DMS79 treated with DMSO at 0.1 percent for 48 hours (cell line): ENCODE measurements at places on chromosomes 5 and 9.

- DNase-seq = no peak
Observed at GRCh38 chr9:754150-754931, 87.2 kb upstream of the DMRT1 start.

GRCh38 chr9:137134191-137134590 lies 4.8 kb upstream of the GRIN1 start:
- no peak for DNase-seq

GRCh38 chr5:53488195-53488722 lies 7.8 kb downstream of the FST start:
- DNase-seq = no peak

DNA sequence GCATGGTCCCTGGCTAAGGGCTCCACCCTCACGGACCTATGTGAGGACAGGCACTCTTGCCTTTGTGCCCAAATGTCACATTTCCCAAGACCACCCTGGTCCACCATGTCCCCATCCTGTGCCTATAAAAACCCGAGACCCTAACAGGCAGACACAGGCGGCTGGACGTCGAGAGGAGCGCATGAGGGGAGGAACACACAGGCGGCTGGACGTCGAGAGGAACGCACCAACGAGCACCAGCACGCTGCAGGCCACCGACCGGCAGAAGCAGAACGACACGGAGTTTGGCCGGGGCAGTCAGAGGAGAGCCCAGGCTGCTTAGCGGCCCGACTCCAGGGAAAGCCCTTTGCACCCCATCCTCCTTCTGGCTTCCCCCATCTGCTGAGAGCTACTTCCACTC lies 119.9 kb downstream of the ADAMTS2 start:
- DNase-seq = no peak

DNA sequence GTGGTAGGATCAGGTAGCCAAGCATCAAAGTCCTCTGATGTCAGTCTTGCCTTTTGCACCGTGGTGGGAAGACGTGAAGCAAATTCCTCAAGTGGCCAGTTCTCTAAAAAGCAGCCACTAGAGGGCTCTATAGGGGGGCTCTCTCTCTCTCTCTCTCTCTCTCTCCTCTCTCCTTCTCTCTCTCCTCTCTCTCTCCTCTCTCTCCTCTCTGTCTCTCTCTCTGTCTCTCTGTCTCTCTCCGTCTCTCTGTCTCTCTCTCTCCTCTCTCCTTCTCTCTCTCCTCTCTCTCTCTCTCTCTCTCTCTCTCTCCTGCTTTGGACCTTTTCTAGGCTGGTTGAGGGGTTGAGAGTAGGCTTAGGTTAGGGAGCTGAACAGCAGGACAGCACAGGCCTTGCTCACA lies 13.9 kb upstream of the OSMR start:
- no peak for DNase-seq

- DNase-seq = no peak
Observed at GRCh38 chr5:11174591-11174990, 413.6 kb upstream of the DAP start.

- no peak for DNase-seq
Observed at GRCh38 chr5:151264113-151264512, 11.1 kb downstream of the GM2A start.

DNA sequence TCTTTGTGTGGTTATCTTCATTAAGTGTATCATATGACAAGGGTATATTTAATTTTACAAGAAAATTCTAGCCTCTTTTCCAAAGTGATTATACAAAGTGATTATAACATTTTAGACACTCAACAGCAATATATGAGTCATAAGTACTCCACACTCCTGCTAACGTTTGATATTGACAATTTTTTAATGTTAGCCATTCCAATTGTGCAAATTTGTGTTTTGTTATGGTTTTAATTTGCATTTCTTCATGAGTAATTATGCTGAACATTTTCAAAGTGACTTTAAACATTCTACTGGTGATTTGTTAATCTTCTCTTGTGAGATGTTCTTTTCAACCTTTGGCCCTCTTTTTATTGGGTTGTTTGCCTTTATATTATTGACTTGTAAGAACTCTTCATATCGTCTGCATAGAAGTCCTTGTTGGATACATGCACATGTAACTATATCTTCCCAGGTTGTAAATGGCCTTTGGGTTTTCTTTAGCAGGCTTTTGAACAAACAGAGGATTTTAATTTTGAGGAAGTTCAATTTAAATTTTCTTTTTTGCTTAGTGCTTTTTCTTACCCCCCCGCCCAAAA lies 771.6 kb upstream of the ZNF608 start:
- no peak for DNase-seq

- no peak for DNase-seq
Observed at GRCh38 chr9:96062854-96063253, 187.4 kb downstream of the ERCC6L2 start.

- peak; percentile 98 for DNase-seq
Observed at GRCh38 chr9:137200311-137201204, at the start of gene TPRN. TPRN (minus strand) TSS chr9:137200741; CDS start chr9:137200711, 30 bp downstream.

GRCh38 chr9:99515895-99516656 lies 294.0 kb downstream of the SEC61B start:
- DNase-seq = no peak

DNA sequence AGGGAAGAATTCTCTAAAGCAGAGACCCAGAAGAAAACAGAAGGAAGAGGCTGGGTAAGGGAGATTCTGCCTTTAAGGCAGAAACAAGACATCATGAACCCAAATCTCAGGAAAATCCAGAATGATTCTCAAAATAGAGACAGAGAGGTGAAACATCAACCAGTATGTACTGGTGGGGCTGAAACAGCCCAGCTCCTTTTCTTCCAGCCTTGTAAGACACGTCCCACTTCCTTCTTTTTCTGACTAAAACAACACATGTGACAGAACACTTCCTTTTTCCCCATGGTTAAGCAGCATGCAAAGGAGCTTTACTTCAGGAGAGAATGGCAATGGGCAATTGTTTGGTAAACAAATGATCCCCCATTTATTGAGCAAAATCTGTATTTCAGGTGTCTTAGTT lies 230.8 kb upstream of the NR4A3 start:
- DNase-seq = no peak

- no peak for DNase-seq
Observed at GRCh38 chr5:61168951-61169350, 6.7 kb upstream of the SMIM15 start.

GRCh38 chr5:161312882-161313281 lies 233.6 kb downstream of the GABRB2 start:
- no peak for DNase-seq
